ENCODE measurements at places on chromosomes 7 and 10.

GRCh38 chr10:89373916-89374711, 3.7 kb upstream of the IFIT1B start:
- peak; percentile 76 for DNase-seq

GRCh38 chr10:116053910-116054309, 219.1 kb downstream of the GFRA1 start:
- no peak for DNase-seq

DNA sequence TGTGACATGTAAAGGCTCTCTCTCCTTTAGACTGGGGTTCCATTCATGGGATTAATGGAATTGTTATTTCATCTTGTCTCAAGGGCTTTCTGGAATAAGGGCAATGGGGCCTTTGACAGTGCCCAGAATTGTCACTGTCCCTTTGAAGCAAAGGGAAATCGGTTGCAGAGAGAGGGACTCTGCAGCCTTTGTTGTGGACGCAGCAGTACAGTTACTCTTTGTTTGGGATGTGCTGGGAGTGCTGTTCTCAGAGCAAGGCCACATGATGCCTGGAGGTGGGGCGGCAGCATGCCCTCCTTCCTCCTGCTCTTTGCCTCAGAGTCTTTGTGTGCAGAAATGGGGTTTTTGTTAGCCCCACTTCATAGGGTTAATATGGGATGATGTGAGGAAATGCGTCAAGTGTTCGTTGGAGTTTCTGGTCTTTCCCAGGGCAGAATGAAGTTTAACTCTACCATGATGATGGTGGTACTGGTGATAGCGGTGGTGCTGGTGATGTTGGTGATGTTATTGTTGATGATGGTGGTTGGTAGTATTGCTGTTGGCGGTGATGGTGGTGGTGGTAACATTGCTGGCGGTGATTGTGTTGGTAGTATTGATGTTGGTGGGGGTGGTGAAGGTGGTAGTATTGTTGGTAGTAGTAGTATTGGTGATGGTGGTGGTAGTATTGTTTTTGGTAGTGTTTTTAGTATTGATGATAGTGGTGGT, 45.3 kb downstream of the DOCK1 start:
- no peak for DNase-seq

DNA sequence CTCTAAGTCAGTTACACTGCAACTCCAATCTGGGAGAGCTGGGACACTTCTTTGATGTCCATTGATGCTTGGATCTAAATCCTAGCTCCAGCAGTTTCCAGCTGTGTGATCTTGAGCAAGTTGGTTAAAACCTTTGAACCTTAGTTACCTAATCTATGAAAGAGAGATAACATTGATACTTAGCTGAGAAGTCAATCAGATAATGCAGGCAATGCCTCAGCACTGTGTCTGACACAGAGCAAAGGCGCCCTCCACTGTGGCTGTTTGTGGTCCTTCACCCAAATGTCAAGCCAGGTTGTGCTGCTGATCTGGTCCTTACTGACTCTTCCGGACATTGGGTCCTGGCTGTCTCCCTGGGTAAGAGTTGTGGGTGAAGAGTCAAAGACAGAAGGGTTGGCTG, 20.2 kb downstream of the DNTT start:
- DNase-seq: no peak

DNA sequence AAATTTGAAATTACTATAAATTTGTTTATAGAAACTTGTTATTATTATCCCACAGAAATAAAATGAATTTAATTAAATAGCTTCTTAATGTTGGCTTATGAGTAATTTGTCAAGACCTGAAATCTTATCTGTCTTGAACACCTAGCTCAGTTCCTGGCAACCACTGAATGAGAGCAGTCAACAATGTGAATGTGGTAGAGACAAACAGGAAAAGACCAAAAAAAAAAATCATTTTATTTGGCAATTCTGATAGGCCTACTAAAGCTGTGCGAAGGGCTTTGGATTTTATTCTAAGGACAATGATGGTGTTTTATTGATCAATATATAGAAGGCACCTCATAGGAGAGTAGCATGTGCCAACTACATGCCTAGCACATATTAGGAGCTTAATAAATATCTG, 127.8 kb upstream of the RSU1 start:
- no peak for DNase-seq
